Activated T-helper 2 cell treated with anti-CD3 and anti-CD28 coated beads, Interferon-gamma antibody, Interleukin-2, Interleukin-4, amounts not matched to agents 10 μg/mL and 5 μg/mL and 100 μg/mL, durations not matched to agents 14 hours and 24 hours and 36 hours (primary cell): ENCODE measurements at places on chromosomes 5 and 9.

- DNase-seq, result no peak
Observed at GRCh38 chr5:10856683-10857337, 95.8 kb upstream of the DAP start.

DNA sequence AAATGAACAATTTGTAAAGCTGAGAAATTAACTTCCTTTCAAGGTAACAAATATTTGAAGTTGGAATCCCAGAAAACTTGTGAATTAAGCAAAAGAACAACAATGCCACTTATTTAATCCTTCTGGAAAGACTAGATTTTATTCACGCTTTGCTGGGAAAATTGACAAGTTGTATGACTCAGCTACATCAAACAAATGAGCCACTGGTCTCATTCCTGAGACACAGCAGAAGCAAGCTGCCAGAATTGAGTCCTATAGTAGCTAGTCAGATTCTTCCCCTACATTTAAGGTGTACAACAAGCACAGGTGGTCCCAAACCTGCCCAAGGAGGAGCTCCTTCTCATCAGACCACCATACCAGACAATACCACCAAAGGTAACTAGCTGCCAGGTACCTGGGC lies 280.7 kb downstream of the SPOCK1 start:
- DNase-seq, result no peak

- no peak for DNase-seq
Observed at GRCh38 chr9:12802093-12802492, 27.3 kb downstream of the LURAP1L start.

DNA sequence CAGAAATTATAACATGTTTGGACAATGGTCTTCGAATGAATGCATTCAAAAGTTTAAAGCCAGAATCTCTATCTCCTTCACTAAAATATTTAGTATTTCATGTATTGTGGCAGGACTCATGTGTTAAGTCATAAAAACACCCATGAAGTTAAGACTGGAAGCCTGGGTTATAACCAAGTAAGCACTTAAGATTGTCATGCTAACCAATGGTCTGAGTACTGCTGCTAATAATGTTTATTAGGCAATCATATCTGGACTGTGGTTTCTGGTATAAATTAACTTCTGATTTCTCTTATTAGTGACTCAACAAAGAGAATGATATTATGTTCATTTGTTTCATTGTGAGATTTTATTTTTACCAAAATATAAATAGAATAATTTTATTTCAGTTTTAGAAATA lies 297.9 kb upstream of the EDIL3 start:
- no peak for DNase-seq

DNA sequence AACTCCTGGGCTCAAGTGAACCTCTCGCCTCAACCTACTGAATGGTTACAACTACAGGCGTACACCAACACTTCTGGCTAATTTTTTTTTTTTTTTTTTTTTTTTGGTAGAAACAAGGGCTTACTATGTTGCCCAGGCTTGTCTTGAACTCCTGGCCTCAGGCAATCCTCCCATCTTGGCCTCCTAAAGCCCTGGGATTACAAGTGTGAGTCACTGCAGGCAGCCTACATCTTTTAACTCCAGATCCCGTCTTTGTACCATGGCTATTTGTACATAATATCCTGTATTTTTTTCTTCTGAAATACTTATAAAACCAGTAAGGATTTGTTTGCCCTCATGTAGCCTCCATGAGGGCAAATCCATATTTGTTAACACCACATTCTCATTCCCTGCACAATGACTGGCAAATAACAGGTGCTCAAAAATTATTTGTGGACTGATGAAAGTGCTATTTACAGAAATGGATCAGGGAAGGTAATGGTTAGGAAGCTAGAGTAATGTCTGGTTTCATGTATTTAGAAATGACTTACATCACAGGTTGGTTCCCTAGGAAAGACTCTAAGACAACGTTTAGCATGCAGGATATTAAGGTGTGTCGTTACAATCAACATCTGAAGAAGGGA lies 51.9 kb upstream of the POU5F2 start:
- no peak for DNase-seq
